Erythroblast (primary cell): ENCODE measurements at places on chromosomes 16 and 17.
A peak's percentile ranks its signal among the peaks of the same experiment; 100 is the strongest.

DNA sequence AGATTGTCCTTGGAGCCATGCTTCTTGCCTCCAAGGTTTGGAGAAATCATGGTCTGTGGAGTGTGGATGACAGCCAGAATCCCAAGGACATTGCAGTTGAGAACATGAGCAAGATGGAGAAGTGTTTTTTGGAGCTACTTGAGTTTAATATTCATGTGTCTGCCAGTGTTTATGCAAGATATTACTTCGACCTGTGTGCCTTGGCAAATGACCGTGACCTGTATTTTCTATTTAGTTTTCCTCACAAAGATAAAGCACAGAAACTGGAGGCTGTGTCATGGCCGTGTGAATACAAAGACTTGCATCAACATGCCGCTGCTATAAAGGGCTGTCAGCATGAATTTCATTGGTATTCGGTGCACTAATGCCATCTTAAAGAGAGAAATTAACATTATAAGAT is 9.0 kb downstream of the GGA2 start:
- no peak for DNase-seq

DNA sequence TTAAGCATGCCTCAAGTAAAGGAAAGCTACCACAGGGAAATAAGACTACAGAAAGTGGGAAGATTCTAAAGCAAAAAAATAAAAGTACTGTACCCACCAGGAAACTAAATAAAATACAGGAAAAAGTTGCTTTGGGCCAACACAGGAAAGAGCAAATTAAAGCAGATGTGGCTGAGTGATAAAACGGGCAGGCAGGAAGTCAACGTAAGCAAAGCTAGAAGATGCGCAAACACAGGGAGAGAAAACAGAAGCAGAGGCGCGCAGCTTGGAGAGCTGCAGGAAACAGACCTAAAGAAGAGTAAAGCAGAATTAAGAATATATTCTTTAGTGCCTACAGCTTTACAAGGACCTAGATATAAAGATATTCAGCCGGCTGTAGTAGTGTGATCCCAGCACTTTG is 21.7 kb downstream of the USP36 start:
- DNase-seq, result no peak

DNA sequence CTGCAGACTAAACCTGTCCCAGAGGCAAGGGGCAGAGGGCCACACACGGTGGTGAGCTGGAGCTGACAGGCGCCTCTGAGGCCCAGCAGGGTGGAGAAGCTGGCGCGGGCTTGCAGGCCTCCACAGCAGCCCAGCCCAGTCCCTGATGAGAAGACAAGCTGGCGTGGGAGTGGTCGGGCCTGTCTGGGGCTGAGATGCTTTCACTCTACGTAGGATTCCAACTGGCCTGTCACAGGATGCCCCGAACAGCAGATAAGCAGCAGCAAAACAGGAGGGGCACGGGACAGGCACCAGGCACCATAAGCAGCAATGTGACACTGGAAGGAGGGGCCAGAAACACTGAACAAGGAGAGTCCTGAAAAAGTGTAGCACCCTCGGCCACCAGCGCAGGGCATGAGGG is 40.1 kb downstream of the PEMT start:
- peak; percentile 90 for DNase-seq

DNA sequence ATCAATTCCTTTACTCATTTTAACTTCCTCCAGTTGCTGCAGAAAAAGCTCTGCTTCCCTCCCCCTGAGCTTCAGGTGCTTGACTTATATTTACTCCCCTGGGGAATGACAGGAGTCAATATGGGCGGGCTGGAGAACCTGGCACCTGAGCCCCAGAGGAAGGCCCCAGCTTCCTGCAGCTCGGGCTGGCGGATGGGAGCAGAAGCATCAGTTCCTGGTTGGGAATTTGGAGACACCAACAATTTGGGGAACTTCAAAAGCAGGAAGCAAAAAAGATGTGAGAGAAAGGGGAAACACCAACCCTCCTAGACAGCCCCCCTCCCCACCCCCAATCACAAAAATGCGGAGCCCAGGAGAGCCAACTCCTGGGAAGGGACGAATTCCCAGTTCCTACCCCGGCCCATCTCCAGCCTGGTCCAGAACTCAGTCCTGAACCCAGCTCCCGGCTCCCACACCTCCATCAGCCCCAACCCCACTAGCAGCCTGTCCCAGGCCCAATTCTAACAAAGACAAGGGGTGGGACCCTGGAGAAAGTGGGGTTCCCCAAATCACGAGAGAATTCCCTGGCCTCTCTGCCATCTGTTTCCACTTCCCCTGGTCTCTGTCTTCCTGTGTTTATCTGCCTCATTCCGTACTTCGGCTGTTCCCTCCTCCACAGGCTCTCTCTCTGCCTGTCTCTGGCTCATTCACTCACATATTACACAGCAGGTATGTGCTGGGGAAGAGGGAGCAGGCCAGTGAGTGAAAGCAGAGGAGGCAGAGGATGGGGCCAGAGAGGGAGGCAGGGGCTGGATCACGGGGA is 16.2 kb upstream of the ASGR2 start:
- no peak for DNase-seq

DNA sequence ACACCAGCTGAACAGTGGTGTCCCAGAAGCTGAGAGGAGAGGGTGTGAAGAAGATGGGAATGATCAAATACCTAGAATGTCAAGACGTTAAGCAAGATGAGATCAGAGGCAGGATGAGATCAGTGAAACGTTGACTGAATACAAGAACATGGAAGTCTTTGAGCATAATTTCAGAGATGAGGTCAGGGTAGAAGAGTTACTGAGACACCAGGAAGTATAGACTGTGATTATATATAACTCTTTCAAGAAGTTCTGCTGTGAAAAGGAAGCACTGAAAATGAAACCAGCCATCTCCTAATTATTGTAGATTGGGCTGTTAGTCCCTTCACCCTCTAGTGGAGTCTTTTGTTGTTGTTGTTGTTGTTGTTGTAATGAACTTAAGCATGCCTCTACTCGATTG is 9.1 kb downstream of the SHCBP1 start:
- no peak for DNase-seq

DNA sequence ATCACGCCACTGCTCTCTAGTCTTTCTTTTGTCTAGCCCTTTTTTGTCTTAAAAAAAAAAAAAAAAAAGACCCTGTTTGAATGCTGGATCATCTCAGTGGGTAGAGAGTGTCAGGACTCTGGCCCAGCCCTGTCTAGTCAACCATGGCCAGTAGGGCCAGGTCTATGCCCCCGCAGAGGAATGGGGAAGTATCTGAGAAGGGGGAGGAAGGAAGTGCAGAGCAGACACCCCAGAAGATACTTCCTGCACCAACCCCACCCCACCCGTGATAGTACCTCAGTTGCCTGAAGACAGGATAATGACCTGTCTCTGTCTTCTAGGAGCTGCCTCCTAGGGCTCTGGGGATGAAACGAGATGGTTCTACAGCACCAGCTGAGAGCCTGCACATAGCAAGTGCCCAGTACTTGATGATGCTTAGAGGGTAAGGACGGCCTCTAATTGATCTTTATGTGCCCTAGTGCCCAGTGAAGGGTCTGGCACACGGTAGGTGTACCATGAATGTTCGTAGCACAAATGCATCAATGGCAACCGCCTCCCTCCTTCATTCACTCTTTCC is 55.4 kb downstream of the ABAT start:
- DNase-seq, result no peak

- no peak for DNase-seq
These were observed 32.2 kb downstream of the RHBDL3 start for GRCh38 chr17:32297860-32298259.

GRCh38 chr17:42325026-42325425 is 36.7 kb downstream of the STAT5A start:
- DNase-seq, result no peak

- no peak for DNase-seq
These were observed 34.9 kb upstream of the TANC2 start for GRCh38 chr17:62931101-62931500.

- DNase-seq, result no peak
These were observed 4.2 kb downstream of the CCDC42 start for GRCh38 chr17:8740486-8740885.

DNA sequence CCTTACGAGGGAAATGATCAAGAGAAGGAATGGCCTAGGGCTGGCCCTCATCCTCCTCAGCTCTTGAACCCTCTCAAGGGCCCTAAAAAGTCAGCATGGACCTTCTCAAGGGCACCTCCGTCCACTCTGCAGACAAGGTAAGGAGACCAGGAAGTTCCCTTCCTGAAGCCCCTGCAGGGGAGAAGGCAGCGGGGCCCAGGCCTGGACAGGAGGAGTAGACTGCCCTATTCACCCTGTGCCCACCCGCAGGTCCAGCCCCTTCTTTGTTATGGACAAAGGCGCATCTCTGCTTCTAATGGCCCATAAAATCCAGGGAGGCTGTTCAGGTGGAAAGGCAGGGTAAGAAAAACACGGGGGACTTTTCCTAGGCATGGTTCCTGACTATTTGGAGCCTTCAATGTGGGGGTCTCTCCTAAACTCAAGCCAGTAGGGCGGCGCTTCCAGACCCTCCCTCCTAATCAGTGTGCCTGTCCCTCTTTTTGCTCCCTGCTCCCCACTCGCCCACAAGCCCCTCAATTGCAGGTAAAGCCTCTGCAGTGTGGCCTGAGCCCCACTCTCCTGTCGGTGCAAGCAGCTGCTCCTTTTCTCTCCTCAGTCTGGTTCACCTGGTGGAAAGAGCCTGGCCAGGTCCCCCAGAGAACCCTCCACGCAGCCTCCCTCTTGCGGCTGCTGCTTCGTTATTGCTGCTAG is 28.2 kb downstream of the AXIN2 start:
- no peak for DNase-seq

- DNase-seq, result no peak
These were observed 2.3 kb downstream of the SHISA9 start for GRCh38 chr16:12903407-12904328.

DNA sequence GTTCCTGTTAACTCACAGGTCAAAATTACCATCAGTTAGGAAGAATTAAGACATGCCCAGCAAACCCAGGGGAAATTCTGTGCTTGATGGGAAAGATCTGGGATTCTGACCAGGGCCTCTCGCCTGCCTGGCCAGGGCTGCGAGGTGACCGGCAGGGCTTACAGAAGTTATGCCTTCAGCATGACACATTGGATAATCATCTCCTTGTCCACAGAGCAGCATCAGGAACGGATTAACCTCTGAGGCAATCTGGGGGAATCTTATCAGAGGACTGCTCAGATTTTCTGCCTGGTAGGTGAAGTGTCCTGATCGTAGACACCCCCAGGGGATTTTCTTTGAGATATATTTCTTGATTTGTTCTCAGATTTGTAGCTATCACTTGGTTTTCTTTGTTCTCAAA is 172.5 kb downstream of the HS3ST3A1 start:
- DNase-seq, result no peak

DNA sequence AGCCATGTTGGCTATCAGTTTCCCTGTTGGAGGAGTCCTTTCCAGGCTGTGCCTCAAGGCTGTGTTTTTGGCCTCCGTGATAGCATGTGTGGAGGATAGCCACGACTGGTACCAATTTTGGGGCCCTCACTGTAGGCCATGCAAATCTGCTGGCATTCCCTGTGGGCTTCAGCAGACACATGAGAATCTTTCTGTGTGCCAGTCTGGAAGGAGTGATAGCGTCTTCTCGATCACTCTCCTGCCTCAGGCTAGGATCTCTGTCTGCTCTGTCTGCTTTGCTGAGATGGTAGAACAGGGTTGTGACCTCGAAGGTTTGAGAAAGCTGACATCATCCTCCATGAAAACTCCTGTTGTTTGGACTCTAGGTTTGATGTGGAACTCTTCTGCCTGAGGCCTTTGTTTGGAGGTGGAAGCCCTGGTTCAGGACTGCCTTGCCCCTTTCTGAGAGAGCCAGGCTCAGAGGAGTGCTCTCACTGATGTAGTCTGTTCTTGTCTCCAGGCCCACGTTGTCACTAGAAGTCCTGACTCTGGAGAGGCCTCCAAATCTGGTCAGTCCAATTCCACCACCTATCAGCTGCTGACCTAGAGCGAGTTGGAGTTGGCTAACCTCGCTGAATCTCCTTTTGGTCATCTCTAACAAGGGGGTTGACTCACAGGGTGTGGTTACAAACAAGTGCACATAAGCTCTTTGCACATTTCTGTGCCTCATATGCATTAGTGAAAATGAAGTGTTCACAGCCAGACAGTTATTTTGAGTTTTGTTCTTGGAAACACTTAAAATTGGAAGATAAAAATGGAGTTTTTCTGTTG is 12.1 kb upstream of the EDC4 start:
- peak; percentile 46 for DNase-seq

GRCh38 chr17:68603027-68603426 is 1.9 kb upstream of the FAM20A start:
- no peak for DNase-seq

- DNase-seq, result no peak
These were observed 6.1 kb upstream of the TSPOAP1 start for GRCh38 chr17:58334661-58335060.

DNA sequence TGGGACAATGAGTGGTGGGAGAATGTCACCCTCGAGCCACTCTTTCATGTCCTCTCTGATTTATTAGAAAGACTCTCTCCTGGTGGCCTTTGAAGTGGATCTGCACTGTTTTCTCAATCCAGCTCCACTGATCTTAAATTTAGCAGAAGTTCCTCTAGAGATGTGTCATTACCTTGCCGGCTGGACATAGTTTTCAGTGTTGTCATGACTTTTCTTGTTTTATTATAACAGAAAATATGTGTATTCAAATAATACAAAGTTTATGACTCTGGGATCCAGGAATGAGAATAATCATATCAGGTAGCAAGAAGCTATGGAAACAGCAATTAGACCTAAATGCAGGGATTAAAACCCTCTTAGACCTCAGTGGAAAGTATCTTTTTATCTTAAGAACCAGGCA is 247.5 kb upstream of the ELAC2 start:
- no peak for DNase-seq

- peak; percentile 71 for DNase-seq
These were observed 259.7 kb downstream of the SEC14L1 start for GRCh38 chr17:77400445-77400870.

GRCh38 chr16:73210686-73211085 is 162.8 kb upstream of the ZFHX3 start:
- DNase-seq, result no peak

DNA sequence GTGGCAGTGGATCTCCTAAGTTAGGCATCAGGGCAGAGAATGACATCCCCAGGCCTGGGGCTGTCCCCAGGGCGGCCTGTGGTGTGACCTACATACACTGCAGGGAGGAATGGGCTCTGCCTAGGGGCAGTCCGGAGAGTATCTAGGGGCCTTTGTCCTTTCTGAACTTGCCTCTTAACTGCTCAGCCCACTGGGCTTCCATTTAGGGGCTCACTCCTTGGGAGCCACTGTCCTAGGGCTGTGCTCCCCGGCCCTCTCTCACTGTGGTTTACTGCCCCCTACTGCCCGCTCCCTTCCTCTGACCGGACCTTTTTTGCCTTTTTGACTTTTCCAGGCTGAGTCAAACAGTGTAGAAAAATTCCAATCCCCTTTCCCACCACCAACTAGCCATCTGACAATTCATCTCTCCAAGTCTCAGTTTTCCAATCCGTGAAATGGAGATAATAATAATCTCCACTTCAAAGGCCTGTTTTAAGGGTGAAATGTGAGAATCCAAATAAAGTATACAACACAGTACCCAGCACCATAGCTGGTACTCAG is 66.8 kb downstream of the DNAH3 start:
- peak; percentile 75 for DNase-seq
